Trophoblast cell (in vitro differentiated cells and primary cell): ENCODE measurements at places on chromosomes 5 and 9.

GRCh38 chr9:110776221-110776620 lies 107.6 kb downstream of the MUSK start:
- DNase-seq: no peak

DNA sequence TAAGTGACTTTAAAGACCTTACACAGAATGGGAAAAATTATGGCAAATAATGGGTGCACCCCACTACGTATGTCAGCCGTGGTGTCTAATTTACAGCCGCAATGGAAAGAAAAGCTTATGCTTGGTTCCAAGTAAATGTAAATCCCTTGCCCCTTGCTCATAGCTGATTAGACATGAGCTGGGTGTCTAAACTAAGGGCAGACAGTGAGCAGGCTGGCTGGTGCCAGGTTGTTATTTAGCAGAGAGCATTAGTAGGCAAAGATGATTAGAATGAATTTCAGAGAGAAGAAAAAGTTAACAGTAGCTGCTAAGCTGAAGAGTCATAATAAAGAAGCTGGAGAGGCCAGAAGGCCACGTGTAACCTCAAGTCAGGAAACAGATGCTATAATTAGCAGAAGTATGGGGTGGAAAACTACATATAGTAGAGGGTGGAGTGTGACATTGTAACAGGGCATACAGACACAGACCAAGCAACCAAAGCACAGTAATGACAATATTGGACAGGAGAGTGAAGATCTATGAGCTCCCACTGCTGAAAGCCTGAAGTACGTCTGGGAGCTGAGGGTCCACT lies 257.7 kb downstream of the MCTP1 start:
- DNase-seq: no peak

DNA sequence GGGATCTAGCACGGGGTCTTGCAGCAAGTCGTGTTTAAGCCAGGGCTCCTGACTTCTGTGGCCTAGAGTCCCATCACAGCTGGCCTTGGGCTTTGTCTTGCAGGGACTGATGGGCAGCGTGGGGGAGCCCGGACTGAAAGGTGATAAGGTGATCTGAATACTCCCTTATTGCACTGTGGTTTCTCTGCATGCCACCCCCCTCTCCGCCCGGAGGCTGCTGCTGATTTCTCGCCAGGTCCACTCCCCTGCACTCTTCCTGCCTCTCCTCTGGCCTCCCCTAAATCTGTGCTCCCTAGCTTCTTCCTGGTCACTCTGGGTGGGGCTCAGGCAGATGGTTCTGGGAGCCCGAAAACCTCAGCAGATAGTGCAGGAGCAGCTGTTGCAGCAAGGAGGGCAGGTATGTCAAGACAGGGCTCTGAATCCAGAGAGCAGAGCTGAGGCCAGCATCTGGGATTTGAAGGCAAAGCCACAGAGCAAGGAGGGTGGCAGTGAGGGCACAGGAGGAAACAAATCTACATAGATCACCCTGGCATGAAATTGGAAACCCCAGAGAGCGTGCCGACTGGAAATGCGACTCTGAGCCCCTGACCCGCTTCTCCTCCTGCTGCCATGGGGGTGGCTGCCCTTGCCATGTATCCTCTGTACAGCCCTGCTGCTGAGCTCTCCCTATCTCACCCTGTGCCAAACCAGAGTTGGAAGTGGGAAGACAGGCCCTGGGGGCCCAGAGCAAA lies 76.5 kb downstream of the COL27A1 start:
- DNase-seq: no peak

GRCh38 chr5:124410539-124411488 lies 335.6 kb downstream of the ZNF608 start:
- no peak for DNase-seq

DNA sequence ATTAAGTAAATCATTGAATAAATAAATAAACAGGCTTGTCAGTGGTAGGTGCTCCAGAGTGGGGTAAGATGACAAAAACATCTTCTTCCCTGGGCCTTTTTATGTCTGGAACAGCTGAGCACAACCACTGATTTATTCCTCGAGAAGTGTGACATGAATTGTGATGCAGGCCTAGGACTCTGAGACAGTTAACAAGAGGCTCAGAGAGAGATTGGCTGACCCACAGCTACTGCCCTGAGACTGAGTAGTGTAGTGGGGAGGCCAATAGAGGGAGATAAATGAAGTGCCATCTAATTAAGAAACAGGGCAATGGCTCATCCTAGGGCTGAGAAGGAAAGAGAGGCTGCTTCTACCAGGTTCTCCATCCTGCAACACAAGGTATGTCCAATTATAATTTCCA lies 369.3 kb upstream of the TRPC7 start:
- DNase-seq: no peak

GRCh38 chr9:650362-650761 lies 191.1 kb upstream of the DMRT1 start:
- no peak for DNase-seq

DNA sequence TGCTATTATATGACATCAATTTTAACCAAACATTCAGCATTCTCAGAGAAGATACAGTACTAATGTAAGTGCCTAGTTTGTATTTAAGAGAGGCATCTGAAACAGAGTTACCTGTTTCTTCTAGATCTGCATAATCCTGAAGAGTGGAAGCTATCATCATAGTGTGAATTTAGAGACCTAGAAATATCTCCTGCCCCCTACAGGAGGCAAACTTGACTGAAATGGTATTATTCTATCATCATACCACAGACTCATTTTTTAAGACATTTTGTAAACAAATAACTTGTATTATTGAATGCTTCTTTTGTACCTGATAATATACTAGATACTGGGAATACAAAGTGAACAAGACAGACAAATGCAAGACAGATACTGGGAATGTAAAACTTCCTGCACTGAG lies 216.8 kb upstream of the RPS23 start:
- no peak for DNase-seq

DNA sequence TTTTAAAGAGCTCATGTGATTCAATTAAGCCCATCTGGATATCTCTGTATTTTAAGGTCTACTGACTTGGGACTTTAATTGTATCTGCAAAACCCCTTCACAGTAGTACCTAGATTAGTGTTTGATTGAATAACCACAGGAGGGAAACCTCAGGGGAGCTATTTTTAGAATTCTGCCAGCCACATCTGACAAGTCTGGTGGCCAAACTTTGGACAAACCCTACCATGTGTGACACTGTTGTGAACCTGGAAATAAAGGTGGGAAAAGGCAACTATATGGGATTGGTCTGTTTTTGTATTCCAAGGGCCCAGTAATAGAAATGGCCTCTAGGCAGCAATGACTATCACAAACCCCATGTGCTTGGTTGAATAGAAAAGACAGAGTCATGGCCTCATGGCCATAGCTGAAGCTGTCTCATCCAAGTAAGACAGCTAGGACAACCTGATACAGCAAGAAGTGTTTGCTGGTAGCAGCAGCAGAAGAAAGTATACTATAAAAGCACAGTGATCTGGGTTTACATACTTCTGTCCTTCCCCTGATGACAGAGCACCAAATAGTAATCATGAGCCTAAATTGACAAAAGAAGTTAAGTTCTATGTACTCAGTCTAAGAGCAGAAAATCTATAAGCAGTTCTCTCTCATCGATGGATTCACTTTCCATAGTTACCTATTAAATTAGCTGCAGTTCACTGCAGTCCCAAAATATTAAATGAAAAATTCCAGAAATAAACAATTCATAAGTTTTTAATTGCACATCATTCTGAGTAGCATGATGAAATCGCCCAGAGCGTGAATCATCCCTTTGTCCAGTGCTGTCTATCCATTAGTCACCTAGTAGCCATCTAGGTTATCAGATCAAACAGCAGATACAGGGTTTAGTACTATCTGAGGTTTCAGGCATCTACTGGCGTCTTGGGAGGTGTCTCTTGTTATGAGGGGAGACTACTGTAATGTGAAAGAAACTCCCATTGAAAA lies 189.8 kb downstream of the ARHGAP26 start:
- DNase-seq: peak; percentile 68

GRCh38 chr5:159785656-159786055 lies 130.6 kb upstream of the ADRA1B start:
- no peak for DNase-seq

DNA sequence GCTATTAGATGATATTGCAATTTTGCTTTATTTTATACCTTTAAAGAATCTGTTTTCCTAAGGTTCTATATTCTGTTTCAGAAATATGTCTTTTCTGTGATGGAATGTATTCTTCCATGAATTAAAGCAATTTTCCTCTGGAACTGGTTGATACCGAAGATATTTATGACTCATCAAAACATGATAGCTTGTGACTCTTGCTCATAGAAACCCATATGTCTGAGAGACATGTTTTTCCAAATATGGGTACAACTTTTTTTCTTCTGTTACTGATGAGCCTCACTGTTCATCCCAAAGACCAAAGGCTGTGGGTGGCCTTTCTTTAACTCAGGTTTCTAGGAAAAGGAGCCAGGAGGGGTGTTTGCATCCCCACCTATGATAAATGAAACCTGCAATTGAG lies 126.1 kb upstream of the PAPPA start:
- DNase-seq: no peak

GRCh38 chr5:77599679-77600078 lies 38.8 kb downstream of the OTP start:
- DNase-seq: no peak

- DNase-seq: peak; percentile 43
Observed at GRCh38 chr5:134101686-134102439, 12.6 kb upstream of the TCF7 start.

- no peak for DNase-seq
Observed at GRCh38 chr5:131671409-131671808, 36.4 kb upstream of the RAPGEF6 start.

DNA sequence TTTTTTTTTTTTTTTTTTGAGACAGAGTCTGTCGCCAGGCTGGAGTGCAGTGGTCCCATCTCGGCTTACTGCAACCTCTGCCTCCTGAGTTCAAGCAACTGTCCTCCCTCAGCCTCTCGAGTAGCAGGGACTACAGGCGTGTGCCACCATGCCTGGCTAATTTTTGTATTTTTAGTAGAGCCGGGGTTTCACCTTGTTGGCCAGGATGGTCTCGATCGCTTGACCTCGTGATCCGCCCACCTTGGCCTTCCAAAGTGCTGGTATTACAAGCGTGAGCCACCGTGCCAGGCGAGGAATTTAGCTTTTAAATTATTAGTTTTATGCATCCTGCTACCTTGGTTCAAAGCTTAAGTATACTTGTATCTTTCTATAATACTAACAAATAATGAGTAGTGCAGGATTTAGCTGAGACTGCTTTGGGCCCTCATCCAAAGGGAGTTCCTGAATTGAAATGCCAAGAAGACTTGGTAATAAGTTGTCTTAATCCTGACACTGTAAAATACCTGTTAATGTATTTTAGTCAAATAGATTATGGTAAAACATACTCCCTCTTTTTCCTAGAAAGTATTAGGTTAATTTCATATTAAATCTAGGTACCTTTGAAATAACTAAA lies 5.0 kb downstream of the CDC42SE2 start:
- no peak for DNase-seq

GRCh38 chr5:112642885-112643284 lies 94.8 kb upstream of the APC start:
- DNase-seq: peak; percentile 50

DNA sequence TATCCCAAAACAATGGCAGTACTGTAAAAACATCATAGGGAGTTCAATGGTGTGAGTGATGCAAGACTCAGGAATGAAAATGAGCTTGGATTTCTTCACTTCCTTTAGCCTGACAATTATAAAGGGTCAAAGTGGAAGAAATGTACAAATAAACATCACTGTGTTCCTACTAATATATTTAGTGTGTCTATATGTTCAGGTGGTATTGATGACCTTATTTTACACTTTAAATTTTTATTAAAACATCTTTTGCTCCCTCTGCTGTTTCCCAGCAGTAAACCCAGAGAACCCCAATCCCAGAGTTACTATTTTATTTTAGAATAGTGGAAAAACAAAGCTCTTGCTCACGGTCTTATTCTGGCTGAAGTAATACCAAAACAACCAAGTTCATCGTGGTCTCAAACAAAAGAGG lies 2.0 kb downstream of the LOX start:
- DNase-seq: no peak

- peak; percentile 69 for DNase-seq
Observed at GRCh38 chr5:151227918-151228447, 4.1 kb upstream of the CCDC69 start.

GRCh38 chr9:5326893-5327548 lies 12.7 kb downstream of the RLN1 start:
- no peak for DNase-seq

DNA sequence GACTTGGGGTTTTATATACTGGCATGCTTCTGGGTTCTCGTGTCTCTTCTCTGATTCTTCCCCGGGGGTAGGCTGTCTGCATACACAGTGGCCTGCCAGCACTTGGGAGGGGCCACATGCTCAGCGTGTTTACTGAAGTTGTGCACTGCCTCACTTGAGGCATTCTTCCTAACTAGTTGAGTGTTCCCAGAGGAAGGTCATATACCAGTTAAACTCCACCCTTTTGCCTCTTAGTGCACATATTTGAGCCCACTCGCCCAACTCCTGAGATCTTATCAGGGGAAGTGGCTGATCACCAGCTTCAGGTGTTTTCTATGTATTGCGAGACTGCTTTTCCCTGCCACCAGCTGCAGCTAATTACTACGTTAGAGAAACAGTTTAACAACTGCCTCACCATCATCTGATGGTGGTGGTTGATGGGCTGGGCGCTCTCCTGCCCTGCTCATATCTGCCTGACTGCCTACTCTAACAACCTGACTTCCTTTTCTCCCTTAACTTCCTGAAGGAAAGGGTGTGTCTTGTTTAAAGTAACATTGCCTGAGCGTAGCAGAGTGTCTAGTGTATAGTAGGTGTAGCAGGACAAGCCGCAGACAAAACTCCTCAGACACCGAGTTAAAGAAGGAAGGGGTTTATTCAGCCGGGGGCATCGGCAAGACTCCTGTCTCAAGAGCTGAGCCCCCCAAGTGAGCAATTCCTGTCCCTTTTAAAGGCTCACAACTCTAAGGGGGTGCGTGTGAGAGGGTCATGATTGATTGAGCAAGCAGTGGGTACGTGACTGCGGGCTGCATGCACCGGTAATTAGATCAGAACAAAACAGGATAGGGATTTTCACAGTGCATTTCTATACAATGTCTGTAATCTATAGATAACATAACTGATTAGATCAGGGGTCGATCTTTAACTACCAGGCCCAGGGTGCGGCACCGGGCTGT lies 60.1 kb upstream of the CLINT1 start:
- DNase-seq: peak; percentile 92

- DNase-seq: no peak
Observed at GRCh38 chr5:143916451-143916850, 104.5 kb downstream of the HMHB1 start.

DNA sequence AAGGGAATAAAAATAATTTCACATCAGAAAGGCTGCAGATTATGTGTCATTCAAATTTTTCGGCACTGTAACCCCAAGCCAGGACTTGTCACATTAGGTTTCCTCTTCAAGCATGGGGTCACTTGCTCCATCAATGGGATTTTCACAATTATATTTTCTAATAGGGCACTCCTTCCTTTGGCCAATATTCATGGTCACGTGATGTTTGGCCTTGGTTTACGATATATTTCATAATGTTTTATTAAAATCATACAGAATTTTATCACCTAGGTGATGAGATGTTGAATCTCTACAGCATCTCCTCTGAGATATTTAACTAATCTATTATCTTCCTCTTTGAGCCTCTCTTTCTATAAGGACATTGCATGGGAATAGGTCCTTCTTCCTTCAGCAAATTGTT lies 523.5 kb upstream of the SEMA6A start:
- no peak for DNase-seq

GRCh38 chr9:134630861-134631260 lies 10.7 kb upstream of the COL5A1 start:
- DNase-seq: no peak
